G401 (cell line): ENCODE measurements at places on chromosomes 2 and 18. TPM values are rescaled to one million over a fixed set of nuclear protein-coding genes. Genes with fewer than 3 reads are reported as not detected.

DNA sequence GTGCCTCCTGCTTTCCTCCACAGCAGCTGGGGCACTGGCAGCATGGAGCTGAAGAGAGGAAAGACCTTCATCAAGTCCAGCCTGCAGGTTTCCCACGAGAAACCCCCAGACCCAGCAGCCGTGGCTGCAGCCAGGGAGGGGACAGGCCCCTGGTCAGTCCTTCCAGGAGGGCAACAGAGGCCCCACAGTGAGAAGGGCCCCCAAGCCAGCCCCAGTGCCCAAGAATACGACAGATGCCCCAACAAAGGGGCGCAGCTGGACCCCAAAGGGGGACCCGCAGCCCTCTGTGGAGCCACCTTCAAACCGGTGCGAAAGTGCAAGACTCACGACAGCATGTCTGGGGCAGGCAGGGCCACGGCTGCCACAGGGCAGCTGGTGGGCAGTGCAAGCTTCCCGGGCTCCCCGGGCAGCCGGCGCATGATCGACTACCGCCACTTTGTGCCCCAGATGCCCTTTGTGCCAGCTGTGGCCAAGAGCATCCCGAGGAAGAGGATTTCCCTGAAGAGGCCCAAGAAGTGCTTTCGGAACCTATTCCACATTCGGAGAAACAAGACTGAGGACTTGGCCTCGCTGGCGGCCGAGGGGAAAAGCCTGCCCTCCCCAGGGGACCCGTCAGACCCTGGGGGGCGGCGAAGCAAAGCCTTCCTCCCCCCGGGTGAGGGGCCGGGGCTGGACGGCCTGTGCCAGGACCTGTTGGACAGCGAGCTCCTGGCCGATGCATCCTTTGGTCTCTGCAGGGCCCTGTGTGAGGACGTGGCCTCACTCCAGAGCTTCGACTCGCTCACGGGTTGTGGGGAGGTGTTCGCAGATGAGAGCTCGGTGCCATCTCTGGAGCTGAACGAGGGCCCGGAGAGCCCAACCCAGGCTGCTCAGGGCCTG is 6.9 kb downstream of the AMER3 start:
- DNase-seq: peak; percentile 64

- DNase-seq: peak; percentile 40
These were observed 63.1 kb downstream of the NAPG start for GRCh38 chr18:10588975-10589374.

GRCh38 chr2:126825316-126825715 is 73.4 kb upstream of the TEX51 start:
- DNase-seq: peak; percentile 75

- DNase-seq: peak; percentile 23
These were observed 57.3 kb upstream of the LRPPRC start for GRCh38 chr2:44053052-44053451.

GRCh38 chr2:64525317-64525613 is 1.1 kb downstream of the AFTPH start:
- DNase-seq: no peak

GRCh38 chr18:62723666-62724281 is 8.4 kb downstream of the PHLPP1 start:
- no peak for DNase-seq

- peak; percentile 62 for DNase-seq
These were observed 115.7 kb downstream of the HNMT start for GRCh38 chr2:138079976-138080375.

GRCh38 chr18:42525905-42526304 is 570.9 kb downstream of the PIK3C3 start:
- peak; percentile 29 for DNase-seq

GRCh38 chr2:84197901-84198300 is 261.2 kb downstream of the SUCLG1 start:
- DNase-seq: no peak

GRCh38 chr2:28930205-28930604 is 35.7 kb downstream of the WDR43 start:
- no peak for DNase-seq

DNA sequence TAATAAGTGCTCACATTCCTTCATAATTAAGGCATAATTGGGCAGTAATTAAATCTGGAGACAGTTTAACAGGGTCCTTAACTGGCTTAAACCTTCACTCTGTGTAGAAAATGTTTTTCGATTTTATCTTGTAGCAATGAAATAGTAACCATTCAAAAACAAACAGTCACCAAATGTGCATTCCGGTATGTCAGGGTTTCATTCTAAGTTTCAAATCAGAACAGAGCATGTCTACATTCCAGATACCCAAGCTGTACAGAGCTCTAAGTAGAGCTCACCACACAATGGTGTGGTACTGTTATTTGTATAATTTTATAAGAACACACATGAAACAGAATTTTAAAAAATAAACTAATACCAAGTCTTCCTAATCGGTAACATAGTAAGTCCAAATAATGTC is 52.6 kb downstream of the SMAD2 start:
- no peak for DNase-seq

DNA sequence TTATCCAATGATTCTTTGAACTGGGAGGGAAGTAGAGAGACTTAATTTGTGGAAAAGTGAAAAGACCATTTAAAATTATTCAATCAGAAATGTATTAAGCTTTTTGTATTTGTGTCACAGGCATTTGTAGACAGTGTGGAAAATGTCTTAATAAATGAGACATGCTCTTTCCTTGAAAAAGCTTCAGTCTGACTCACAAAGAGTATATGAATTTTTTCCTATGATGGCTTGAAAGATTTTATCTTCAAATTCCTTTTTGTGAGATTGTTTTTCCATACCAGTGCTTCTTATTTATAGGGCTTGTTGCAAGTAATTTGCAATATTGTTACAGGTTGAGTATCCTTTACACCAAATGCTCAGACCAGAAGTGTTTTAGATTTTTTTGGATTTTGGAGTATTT is 39.5 kb downstream of the STON1 start:
- no peak for DNase-seq

DNA sequence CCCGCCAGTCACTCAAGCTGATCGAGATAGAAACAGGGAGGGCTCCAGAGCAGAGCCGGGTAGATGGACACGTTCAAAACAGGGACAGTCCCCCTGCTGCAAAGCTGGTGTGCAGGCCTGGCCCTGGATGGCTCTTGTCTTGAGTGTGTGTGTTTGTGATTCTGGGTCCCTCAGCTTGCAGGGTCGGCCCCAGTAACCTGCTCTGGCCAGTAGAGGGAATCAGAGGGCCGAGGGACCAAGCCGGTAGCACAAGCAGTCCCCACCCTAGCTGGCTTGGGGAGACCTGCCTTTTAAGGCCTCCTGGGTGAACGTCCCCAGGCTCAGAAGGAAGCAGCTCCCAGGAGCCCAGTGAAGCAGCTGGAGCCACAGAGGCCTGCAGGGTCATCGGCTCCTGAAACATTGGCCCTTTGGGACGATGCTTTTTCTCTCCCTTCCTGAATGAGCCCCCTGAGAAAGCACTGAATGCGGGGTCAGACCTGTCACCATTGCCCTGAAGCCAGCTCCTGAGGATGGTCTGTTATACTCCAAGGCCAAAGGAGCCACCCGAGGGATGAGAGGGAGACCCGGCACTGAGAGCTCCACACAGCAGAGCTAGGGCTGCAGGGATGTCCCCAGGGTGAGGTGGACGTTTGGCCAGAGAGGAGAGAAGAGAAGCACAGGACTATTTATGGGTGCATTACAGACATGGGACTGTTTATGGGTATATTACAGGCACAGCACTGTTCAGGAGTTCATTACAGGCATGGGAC is 15.4 kb upstream of the MLPH start:
- peak; percentile 19 for DNase-seq

DNA sequence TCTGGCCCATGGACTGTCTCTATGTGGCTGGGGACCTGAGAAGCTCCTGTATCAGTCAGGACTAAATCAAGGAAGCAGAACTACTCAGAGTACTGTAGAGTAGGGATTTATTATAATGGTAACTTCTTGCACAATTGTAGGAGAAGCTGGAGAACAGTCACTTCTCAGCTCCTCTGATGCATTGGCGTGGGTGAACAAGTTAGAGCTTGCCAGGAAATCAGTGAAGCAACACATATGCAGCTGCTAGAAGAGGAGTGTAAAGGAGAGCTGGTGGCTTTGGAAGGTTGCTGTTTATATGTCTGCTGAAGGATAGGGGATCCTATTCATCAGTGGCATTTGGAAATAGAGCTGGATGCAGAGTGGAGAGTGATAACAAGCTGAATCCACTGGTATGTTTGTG is 215.5 kb upstream of the CWC22 start:
- peak; percentile 42 for DNase-seq

- DNase-seq: no peak
These were observed 3.2 kb upstream of the FEV start for GRCh38 chr2:218988164-218988563.

- DNase-seq: peak; percentile 59
These were observed 35.4 kb upstream of the REEP1 start for GRCh38 chr2:86372641-86373502.

DNA sequence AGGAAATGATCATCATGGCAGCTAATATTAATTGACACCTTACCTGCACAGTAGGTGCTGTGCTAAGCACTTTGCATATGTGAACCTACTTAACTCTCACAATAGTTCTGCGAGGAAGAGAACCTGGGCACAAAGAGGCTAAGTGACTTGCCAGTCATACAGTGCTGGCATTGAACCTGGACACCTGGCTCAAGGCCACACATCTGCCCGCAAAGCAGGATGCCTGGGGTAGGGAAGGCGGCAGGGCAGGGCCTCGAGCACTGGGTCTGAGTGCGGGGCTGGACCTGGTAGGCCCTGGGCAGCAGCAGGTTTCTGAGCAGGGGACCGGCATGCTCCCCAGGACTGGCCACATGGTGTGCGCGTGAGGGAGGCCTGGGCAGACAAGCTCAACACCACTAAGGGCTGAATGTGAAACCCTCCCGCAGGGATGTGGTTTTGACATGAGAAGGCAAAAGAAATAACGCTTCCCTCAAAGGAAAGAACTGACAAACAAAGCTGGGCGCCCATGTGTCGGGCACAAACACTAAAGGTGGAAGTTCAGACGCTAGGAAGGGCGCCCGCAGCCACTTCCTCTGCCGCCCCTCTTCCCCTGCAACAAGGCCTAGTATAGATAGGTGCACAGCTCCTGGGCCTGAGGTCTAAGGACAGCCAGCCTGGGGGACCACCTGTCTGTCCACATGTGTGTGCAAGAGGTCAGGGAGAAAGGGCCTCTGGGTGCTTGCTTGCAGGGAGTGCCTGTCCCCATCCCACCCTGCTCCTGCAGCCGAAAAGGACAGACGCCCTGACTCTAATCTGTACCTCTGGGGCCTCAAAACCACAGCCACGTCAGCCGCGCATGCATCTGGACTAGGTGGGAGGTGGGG is 92.5 kb downstream of the ZFP36L2 start:
- no peak for DNase-seq

- DNase-seq: no peak
These were observed 38.3 kb downstream of the TIMM21 start for GRCh38 chr18:74186661-74187060.

- no peak for DNase-seq
These were observed 18.4 kb downstream of the GFPT1 start for GRCh38 chr2:69368588-69368987.

- no peak for DNase-seq
These were observed 13.6 kb downstream of the DHRS9 start for GRCh38 chr2:169082995-169083394.

DNA sequence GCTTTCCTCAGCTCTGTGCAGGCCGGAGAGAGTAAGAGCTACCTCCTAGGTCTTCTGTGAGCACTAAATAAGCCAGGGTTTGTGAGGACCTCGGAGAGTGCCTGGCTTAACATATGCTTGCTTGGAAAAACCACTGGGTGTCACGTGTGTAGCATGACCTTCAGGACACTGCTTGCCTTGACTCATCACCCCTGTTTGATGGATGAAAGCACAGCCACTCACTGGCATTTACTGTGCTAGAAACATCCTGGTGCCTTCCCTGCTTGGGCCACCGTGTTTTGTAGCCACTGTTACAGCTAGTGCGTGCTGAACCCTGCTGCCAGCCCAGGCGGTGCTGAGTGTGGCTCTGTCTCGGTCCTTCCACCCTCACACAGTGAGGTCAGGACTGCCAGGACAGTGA is 34.8 kb upstream of the ITM2C start:
- no peak for DNase-seq

DNA sequence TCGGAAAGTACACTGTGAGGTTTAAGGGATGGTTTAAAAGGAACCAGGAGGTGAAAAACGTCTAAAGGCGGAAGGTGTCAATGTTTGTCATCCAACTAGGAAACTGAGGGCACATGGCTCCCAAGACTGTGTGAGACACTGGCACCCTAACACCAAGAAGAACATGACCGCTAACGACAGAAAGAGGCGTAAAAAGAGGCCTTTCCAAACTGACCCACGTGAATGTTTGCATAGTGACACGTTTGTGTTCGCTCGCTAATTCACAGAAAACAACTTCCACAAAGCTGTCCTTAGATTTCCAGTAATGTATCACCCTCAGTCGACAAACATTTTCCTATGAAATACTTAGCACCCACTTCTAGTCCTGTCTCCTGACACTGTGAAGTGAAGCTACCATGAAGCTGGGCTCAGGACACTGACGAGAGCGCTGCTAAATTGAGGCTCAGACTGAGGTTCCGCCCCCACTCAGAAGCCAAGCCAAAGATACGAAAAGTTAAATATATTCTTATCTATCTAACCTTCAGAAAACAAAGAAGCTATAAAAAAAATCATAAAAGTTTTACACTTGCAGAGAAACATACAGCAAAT is 86.5 kb downstream of the ZNF516 start:
- DNase-seq: no peak

GRCh38 chr2:69571189-69571588 is 72.3 kb downstream of the AAK1 start:
- DNase-seq: no peak

DNA sequence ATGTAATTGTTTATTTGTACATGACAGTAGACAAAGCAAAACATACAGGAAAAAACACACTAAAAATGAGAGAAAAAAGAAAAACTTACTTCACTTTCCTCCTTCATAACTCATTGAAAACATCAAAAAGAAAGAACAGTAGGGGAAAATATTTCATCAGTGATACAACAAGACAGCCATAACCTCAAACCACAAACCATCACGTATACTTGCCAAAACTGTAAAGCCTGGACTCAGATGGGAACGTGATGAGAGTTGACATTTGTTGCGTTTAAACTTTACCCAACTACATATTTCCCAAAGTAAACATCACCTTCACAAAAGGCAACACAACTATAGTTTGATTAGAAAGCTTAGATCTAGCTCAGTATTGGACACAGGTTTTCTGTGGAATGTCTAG is 278.2 kb upstream of the COL3A1 start:
- no peak for DNase-seq

GRCh38 chr2:27315122-27315521 is 6.9 kb upstream of the UCN start:
- DNase-seq: no peak

- DNase-seq: no peak
These were observed 213.4 kb downstream of the STK39 start for GRCh38 chr2:168033966-168034365.

- DNase-seq: no peak
These were observed 166.3 kb downstream of the GBX2 start for GRCh38 chr2:236001854-236002253.

GRCh38 chr2:64979744-64980143 is 9.5 kb upstream of the SLC1A4 start:
- no peak for DNase-seq

Gene CGREF1
- 1.3 and 11.3 TPM in 2 replicates for total RNA-seq

Gene SERPINB5
- total RNA-seq: not detected in 2 replicates

Gene ADAM23
- total RNA-seq: 2.7 and 7.7 TPM in 2 replicates

Gene SERPINB12
- not detected in 2 replicates for total RNA-seq

Gene ZNF521
- 29.4 and 87.6 TPM in 2 replicates for total RNA-seq

Gene PLEK
- not detected in 2 replicates for total RNA-seq

Gene GPR35
- total RNA-seq: 0.86 TPM in 1 of 2 replicates, not detected in the other

Gene LAMA1
- 0.03 and 0.31 TPM in 2 replicates for total RNA-seq
